H4 (cell line): ENCODE measurements at places on chromosomes 1 and 21. TPM values are rescaled to one million over a fixed set of nuclear protein-coding genes. Genes with fewer than 3 reads are reported as not detected.

The C1orf87 gene
- total RNA-seq = not detected in 2 replicates

The SPRR2B gene
- not detected in 2 replicates for total RNA-seq

DNA sequence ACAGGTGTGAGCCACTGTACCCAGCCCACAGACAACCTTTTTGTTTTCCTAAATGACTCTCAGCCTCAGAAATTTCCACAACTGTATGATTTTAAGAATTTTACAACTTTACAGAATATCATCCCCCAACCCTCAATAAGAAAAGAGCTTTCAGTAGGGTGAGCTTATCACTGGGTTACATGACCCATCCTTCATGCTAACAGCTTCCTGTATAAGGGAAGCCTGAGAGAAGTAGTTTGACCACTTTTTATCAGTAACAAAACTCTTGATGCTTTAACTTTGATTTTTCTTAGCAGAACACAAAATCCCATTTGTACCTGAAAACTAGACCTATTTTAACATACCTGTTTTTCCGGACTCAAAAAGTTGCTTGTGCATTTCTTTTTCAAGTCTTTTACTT lies 9.7 kb upstream of the MYBPHL start:
- DNase-seq = no peak

GRCh38 chr1:162207862-162208261 lies 138.4 kb downstream of the NOS1AP start:
- DNase-seq = no peak

DNA sequence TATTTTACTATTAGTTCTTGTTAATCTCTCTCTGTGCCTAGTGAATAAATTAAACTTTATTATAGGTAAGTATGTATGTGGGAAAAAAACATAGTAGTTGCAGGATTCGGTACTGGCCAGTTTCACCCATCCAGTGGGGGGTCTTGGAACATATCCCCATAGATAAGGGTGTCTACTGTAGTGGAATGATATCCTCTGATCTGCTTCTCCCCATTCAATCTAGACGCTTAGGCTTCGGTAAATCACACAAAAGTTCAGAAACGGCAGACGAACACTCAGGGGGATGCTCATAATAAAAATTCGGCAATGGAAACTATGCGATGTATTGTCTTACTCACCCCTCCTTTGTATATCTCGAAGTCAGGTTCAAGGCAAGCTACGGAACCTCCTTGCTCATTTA lies 232.9 kb upstream of the COA6 start:
- DNase-seq = no peak
